ENCODE measurements at places on chromosomes 11 and 22.

DNA sequence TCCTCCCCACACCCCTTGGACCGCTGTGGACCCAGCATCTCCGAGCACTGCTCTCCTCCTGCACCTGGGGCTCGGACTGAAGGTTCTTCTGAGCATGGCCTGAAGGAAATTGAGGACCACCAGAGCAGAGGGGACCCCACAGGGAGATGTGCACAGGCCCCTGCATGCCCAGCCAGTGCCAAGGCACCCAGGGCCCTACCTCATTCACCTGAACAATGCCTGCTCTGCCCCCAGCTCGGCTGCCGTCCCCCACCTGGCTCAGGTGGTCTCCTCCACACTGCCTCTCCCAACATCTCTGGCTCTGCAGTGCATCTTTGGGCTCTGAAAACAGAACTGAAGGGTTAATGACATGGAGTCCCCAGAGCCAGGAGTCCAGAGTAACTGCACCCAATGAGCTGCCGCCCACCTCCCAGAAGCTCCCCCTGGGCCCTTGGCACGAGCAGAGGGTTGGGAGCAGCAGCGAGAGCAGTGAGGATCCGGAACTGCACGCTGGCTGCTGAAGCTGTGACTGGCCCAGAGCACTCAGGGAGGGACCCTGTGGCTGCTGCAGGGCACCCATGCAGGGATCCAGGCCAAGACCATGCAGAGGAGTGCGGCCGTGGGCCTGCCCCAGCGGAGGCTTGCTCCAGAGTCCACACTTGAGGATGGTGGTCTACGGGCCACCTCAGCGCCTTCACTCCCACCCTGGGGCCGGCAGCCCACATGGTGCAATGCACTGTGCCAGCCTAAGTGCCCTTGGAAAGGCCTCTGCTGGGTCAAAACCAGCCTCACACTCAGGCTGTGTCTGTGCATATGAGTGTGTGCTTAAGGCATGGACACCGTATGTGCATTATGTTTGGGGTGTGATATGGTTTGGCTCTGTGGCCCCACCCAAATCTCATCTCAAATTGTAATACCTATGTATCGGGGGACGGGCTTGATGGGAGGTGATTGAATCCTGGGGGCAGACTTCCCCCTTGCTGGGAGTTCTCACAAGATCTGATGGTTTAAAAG lies 686.1 kb downstream of the TBC1D22A start:
- no peak for DNase-seq

GRCh38 chr22:17824457-17824856 lies 50.2 kb upstream of the BID start:
- no peak for DNase-seq

GRCh38 chr11:498297-499181 lies 8.5 kb downstream of the RNH1 start:
- DNase-seq: no peak

- DNase-seq: no peak
Measured at GRCh38 chr11:2581151-2581930, 118.5 kb downstream of the KCNQ1OT1 start.

- no peak for DNase-seq
Measured at GRCh38 chr11:7436657-7437056, 48.6 kb upstream of the OLFML1 start.

GRCh38 chr22:27474711-27475547 lies 326.6 kb downstream of the MN1 start:
- DNase-seq: no peak

DNA sequence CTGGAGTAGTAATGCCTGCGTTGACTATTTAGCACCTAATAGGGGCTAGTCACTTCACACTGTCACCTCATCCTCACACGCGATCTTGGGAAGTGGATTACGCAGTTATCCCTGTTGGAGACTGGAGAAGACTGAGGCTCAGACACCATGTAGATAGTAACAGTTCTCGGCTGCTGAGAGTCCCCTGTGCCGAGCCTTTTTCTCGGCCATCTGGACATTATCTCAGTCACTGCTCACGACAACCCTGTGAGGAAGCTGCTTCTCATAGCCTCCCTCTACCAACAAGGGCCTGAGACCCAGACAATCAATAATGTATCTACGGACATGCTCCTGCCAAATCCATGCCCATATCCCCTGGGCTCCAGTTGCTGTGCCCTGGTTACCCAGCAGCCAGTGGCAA lies 25.9 kb downstream of the SCUBE1 start:
- no peak for DNase-seq

- DNase-seq: no peak
Measured at GRCh38 chr11:111846636-111847035, 24.7 kb downstream of the ALG9 start.

DNA sequence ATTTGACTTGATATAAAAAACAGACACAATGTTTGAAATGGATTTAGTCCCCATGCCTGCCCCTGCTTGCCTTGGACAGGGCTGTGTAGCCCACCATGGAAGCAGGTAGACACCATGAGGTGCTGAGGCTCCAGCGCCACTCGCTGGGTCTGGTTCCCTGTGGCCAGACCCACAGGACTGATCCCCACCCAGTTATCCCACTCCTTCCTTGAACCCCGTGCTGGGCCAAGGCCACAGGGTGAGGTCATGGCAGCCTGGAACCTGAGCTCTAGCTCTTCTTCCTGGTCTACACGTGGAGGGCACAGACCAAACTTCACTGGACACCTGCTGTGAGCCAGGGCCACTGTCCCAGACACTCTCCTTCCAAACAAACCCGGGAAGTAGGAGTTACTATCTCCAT lies 42.5 kb downstream of the GAB4 start:
- DNase-seq: no peak

GRCh38 chr11:130396965-130397364 lies 31.4 kb downstream of the ADAMTS8 start:
- DNase-seq: no peak

DNA sequence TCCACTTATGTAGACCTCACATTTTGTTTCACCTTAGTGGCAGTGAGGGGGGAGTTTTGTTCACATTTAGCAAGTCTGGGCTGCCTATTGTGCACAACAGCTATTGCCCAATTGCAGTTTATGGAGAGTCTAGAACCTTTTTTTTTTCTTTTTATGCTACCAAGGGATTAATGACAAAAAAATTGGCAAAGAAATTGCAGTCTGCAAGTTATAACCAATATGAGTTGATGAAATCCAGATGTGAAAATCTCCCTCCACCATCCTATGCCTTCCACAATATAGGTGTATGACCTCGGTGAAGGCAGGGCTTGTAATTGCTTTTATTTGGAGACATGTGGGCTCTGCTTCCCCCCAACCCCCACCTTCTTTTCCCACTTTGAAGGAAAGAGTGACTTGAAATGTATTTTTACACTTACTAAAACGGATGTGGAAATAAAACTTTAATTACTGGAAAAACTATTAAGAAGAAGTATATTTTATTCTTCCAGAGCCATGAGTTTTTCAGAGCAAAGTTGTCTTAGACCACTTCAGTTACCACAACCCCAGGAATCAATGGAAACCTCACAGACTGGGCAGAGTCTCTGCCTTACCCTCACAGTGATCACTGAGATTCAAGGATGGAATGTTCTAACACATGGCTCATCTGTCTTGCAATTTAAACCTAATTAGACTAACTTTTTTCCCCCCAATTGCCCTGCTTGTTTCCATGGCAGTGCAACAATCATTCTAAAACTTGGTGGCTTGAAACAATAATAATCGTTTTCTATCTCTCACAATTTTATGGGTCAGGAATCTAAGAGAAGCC lies 120.8 kb upstream of the SLC5A12 start:
- DNase-seq: no peak

DNA sequence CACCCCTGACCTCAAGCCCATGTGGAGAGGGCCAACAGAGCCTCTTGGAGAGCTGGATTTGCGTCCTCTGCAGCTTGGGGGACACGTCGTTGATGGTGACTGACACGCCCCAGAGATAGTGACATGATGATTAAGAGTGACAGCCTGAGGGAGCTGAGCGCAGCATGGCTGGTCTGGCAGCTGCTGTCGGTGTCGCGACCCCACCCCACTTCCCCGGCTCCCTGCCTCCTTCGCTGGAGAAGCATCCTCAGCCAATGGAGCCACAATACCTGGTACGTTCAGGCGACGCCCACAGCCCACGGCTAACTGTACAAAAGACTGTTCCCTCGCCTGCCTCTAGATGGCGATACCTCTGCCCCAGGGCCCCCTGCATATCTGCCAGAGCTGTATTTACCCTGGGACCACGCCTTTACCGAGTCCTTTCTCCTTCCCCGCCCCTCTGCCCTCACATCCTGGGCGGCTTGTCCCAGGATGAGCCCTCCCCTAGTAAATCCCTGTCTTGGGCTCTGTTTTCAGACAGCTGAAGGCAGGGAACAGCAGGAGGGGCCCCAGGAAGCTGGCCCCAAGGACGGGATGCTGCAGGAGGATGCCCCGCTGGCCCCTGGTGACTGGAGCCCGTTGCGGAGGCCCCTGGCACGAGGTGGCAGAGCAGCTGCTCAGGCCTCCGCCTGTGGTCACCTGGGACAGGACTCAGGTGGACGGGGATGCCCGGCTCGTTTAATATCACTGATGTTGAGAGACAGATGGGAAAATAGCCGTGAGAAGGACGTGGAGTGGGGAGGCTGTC lies 90.6 kb downstream of the RPS6KA4 start:
- peak; percentile 36 for DNase-seq

GRCh38 chr11:45212566-45213315 lies 66.3 kb downstream of the PRDM11 start:
- no peak for DNase-seq

- DNase-seq: no peak
Measured at GRCh38 chr11:58968251-58968711, 29.0 kb downstream of the GLYATL1 start.

DNA sequence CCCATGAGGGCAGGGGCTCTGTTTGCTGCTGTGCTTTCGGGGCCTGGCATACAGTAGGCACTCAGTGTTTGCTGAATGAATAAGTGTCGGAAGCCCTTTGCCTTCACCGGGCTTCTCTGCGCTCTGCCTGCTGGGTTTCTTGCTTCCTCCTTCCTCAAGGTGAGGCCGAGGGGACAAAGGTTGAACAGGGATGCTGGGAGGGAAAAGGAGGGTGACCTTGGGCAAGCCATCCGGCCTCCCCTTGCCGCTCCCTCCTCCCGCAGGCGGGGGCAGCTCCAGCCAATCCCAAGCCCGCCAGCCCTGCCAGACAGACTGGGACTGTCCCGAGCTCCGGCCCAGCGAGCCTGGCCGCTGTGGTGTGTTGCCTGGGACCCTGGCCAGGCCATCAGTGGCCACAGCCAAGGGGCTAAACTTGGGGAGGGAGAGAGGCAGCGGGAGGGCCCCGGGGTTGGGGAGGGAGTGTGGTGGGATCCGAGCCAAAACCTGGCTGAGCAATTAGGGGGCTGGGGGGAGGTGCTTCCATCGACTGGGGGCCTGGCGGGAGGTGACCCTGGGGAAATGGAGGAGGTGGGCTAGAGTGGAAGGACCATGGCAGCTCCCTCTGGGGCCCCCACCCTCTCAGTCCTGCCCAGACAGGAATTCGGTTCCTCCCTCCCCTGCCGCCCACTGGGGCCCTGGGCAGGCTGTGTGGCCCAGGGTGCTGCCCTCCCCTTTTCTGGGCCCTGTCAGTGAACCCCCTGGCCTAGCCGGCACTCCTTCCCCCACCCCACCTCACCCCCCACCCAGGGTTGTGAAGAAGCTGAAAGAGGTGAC lies 3.4 kb upstream of the RCOR2 start:
- no peak for DNase-seq

DNA sequence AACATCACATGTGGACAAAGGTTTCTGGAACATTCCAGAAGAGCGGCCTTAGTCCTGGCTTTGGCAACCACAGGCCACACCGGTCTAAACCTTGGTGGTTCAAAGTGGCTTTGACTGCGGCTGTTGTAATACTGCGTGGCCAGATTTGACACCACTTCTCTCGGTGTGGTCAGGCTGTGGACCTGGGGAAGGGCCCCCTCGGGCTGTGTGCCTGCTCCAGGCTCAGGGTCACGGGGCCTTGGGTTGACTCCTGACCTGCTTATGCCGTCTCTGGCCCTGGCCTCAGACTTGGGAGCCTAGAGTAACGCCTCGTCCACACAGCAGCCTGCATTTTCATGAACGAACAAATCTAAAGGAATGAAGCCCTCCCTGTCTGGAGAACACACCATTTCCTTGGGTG lies 118.0 kb downstream of the PHF21B start:
- DNase-seq: no peak

DNA sequence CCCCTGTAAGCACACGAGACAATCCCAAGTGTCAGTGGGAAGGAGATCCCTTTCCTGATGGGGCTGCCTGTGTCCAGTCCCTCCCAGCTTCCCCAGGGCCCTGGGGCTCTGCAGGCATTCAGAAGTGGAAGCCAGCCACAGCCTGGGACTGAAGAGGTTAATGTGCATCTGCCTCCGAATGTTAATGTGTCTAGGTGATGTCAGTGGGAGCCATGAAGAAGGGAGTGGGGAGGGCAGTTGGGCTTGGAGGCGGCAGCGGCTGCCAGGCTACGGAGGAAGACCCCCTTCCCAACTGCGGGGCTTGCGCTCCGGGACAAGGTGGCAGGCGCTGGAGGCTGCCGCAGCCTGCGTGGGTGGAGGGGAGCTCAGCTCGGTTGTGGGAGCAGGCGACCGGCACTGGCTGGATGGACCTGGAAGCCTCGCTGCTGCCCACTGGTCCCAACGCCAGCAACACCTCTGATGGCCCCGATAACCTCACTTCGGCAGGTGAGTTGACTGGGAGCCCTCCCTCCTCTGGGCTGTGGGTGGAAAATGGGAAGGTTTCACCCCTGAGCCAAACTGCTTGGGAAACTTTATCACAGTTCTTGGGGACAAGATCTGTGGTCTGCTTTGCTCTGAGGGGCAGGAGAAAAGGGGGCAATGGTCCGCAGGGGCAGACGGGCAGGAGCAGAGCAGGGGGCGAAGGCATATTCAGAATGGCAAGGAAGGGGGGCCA lies at the start of gene MCHR1:
TSS of gene MCHR1 (plus strand) at position 236 of the 715 bp plus-strand sequence. CDS start at position 405, 169 bp downstream.
- no peak for DNase-seq

DNA sequence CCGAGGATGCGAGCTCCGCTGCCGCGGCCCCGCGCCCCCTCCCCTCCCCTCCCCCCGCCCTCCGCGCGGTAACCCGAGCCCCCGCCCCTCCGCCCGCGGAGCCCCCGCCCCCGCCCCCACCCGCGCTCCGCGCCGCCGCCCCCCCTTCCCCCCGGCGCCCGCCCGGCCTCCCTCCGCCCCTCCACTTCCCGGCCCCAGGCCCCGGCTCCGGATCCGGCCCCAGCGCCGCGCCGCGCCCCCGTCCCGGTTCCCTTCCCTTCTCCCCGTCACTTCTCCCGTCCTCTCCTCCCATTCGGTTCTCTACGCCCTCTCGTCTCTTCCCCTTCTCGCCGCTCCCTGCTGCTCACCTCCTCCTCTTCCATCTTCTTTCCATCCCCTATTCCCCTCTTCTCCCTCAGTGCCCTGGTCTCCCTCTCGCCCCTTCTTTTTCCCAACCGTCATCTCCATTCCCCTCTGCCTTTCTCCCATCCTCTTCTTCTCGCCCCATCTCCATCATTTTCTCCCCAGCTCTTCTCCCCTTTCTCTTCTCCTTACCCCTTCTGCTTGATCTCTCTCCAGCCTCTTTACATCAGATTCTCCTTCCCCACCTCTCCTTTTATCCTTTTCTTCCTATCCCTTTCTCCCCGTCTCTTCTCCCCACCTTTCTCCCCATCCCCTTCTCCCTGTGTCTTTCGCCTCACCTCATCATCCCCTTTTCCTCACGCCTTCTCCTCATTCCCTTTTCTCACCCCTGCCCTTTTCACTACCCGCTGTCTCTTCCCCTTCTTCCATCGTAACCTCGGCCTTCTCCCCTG lies at the start of gene DCHS1:
TSS of gene DCHS1 (minus strand) at position 20 of the 794 bp plus-strand sequence. CDS start 14,196 bp downstream, outside the sequence.
- DNase-seq: no peak

- no peak for DNase-seq
Measured at GRCh38 chr11:47905358-47906059, 57.4 kb upstream of the NUP160 start.

Data from stimulated activated CD8-positive, alpha-beta memory T cell treated with anti-CD3 and anti-CD28 coated beads, Interleukin-15, amount 100 ng/mL, for 24 hours (primary cell).